ENCODE measurements at places on chromosomes 1 and 21.
A peak's percentile ranks its signal among the peaks of the same experiment; 100 is the strongest.

GRCh38 chr1:15472587-15472986, 3.3 kb upstream of the CELA2B start:
- no peak for DNase-seq

DNA sequence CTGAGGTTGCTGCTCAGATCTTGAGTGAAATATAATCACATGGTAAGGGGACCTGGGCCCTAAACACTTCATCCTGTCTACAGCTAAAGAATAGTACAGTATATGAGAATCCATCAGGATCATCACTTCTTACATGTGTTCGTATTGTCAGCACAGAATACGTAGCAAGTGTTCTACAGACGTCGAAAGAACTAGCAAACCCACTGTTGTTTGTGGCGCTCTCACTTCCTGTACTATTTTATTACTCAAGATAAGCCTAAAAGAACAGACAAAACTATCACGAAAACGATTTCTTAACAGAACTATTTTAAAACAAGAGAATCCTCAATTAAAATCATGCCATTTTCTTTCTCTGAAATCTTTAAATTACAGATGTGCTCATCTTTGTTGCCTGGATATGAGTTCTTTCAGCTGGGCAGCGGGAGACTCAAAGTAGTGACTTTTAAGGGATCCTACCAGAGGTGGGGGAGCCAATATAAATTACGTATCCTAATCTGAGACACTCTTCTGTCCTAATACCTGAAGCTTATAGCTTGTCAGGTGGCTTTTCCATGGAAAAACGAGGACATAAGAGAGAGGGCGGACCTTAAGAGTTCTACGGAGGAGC, 724 bp downstream of the ST7L start:
- no peak for DNase-seq

- DNase-seq: peak; percentile 56
These were observed 25.7 kb upstream of the ABCG1 start for GRCh38 chr21:42193131-42193671.

DNA sequence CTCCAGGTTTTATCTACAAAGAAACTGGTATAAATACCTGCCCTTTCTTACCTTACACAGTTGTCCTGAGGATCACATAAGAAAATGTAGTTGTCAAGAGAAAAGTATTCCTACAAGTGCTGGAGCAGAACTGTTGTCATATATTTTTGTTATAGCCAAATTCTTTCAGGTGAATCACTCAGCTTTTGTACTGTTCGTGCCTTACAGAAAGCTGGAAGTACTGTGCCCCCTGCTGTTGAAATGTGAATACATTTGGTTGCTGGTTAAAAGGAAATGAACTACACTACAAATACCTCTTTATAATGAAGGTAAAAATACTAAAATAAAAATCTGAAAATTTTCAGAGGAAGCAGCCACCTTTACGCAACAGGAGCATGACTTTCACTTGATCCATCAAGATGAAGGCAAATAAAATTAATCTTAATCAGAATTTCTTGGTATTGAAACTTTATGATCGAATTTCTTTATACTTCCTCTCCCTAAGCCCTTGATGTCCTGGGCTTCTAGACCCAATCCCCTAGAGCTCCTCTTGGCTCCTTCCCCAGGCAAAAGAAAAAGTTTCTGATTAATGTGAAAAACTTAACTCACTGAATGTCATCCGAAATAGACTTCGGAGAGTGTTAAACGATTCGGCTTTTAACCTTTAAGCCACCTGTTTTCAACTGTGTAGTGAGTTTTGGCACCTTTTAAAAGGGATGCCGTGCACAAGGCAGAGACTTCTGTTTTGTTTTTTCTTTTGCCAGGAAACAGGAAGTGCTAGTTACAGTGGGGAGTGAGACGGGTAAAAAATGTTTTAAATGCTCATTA, 12.5 kb downstream of the CHML start:
- DNase-seq: no peak

DNA sequence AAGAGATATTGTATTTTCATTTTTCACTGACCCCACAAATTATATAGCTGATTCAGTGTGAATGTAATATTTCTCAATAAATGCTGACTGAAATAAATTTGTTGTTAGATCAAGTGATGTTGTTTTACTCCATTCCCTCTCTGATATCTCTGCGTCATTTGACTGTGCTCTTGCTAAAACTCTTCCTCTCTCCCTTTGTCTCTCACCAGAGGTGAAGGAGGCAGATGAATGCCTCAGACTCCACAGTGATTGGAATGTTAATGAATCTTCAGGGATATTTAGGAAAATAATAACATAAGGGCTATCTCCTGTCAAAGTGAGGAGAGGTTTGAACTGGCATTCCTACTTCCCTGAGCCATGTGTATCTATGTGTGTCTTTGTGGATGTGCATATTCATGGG, 3.7 kb downstream of the CD1E start:
- no peak for DNase-seq

GRCh38 chr1:55700359-55701130, 485.4 kb upstream of the USP24 start:
- no peak for DNase-seq

- DNase-seq: no peak
These were observed 75.0 kb downstream of the CENPF start for GRCh38 chr1:214677945-214678344.

DNA sequence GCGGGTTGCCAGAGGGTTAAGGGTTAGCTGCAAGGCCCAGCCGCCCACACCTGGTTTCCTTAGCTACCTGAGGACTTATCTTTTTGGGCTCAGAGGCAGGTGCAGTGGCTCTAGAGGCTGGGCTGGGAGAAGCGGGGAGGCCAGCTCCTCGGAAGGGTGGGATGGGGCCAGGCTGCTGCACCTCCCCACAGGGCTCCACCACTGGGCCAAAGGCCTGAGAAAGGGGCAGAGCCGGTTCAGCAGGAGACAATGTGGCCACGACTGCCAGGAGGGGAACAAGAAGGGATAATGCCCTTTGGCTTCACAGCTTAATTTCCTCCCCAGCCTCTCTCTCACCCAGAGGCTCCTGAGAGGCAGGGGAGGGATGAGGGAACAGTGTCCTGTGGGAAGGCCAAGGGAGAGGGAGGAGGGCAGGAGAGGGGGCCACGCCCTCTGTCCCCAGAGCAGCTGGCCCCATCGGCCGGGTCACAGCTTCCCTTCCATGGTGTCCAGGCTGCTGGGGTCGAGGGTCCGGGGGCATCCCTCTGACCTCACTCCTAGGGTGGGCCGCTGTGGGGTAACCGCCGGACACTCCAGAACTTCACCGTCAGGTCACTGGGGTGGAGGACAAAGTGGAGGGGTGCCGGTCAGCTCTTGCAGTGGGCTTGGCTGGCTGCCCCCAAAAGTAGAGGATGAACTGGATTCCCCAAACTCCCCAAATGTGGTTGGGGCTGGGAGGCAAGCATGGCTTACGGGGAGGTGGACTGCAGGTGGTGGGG, 50.4 kb downstream of the KIF21B start:
- DNase-seq: no peak

DNA sequence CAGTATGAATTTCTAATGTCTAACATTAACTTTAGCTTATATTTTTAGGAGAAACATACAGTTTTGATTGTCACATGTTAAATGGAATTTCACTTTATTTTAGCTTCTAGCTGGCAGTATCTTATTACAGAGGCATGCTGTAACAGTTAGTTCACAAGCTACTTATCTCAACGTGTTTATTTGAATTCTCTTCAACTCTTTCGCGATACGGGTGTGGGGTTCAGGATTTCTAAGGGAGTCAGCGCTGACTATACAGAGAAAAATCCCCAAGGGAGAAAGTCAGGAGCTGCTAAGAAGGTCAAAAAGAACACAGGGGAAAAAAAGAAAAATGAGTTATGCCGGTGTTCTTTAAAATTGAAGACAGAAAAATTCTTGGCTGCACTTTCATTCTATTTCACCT, 296.2 kb downstream of the VAV3 start:
- DNase-seq: no peak

- DNase-seq: no peak
These were observed 15.5 kb upstream of the PRDM16 start for GRCh38 chr1:3053366-3053980.

DNA sequence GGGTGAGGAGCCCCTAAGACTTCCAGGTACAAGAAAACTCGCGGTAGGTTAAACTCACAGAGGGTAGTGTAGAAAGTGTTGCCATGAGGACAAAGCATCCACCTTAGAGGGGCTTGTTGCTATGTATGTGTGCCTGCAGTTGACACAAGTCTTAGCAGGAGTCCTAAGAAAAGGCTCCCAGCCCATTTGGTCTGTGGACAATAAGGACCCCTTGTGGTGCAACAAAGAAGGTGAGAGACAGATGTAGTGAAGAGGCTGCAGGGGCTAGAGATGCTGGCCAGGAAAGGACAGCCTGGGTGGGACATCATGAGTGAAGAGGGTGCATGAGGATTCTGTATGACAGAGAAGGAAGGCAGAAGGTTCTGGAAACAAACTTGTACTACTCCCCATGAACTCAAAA, 36.3 kb upstream of the IL10 start:
- DNase-seq: peak; percentile 29

DNA sequence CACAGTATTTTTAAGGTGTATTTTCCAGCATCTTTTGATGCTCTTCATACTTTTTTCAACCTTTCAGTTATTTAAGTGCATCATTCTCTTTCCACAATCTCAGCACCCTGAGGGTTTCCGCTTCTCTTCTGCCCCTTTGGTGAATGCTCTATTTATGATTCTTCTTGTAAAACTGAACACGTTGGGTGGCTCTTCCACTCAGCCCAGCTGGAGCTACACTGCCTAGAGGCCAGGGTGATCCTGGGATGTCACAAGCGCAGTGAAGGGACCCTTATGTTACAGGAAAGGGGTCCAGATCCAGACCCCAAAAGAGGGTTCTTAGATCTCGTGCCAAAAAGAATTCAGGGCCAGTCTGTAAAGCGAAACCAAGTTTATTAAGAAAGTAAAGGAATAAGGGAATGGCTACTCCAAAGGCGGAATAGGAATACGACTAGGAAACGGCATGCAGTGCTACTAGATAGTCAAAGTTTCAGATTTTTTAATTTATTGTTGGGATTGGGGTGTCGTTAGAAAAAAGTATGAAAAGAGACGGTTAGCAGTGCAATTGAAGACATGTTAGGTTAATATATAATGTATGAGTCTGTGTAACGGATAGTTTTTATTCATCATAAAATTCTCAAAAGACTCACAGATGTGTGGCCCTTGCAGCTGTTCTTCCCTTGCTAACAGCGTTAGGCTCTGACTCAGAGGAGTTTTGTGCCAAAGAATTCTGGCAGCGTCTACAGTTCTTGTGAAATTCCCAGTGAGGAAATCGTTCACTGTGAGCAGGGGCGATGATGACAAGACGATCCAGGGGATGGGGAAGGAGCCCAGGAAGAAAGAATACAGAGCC, 14.4 kb upstream of the ERVH48-1 start:
- no peak for DNase-seq

GRCh38 chr1:207807326-207807689, 55.5 kb downstream of the CD46 start:
- DNase-seq: no peak

DNA sequence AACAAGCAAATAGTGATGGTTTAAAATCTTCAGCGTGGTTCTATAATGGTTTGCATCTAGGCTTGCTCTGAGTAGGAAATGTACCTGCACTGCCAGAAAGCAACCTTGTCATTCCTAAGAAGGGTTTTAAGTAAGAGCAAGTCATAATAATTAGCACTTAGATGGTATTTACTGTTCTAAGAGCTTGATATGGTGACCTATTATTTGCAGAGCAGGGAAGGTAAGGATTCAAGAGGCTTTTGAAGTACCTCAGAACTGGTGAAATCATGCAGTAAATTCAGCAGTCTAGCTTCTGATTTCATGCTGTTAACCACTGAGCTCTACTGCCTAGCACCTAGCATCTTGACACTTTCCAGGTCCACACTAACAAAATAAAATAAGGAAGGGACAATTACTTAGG, 23.7 kb downstream of the ATP1A1 start:
- no peak for DNase-seq

GRCh38 chr1:24277420-24278169, 41.6 kb upstream of the GRHL3 start:
- no peak for DNase-seq

DNA sequence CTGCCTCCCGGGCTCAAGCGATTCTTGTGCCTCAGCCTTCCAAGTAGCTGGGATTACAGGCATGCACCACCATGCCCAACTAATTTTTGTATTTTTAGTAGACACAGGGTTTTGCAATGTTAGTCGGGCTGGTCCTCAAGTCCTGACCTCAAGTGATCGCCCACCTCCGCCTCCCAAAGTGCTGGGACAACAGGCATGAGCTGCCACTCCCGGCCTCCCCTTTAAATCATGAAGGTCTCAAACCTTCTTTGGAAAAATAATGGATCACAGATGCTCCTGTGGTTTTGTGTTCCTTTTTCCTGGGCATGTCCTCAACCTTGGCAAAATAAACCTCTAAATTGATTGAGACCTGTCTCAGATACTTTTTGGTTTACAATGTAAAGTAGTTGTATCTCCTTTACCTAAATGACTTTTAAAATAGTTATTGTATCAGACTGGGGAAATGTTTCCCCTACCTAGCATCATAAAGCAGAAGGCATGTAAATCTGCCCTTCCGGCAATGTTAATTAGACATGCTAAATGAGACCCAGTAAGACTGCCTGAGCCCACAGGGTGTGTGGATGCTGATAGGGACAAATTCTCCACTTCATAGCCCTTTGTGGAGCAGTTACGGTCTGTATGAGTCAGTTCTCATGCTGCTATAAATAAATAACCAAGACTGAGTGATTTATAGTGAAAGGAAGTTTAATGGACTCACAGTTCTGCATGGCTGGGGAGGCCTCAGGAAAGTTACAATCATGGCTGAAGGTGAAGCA, 27.8 kb downstream of the CBR1 start:
- no peak for DNase-seq

DNA sequence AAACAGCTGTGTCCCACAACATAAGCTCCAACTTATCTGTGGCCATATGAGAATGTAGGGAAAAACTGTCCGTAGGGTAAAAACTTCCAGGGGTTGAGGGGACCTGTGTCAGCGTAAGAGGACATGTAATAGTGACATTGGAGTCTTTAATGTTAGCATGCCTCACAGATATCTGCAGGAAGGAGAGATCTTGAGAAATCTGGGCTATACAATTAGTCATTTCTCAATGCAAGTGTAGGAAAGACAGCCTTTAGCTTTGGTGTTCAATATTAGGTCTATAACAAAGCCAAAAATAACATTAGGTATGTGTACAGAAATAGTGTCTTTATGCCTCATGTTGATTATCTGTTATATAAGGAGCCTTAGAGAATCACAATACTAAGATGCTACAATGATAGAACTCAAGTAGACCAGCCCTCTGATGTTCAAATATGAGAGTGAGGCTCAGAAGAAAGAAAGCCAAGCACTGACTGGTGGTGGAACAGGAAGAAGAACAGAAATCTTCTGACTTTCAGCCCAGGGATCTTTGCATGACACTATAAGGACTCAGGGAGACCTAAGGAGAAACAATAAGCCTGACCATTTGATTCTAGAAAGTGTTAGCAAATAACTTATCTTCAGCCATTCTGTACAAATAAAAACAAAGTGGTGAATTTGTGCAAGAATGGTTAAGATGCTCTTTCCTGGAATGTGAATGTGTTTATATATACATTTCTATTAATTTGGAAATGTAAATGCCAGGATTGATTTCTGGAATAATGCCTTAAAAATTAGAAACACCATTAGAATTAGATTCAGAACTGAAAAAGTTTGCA, 152.6 kb downstream of the ZC3H11B start:
- DNase-seq: no peak
